ENCODE measurements at places on chromosomes 6 and 20.

- no peak for DNase-seq
These were observed 135.9 kb downstream of the OLIG3 start for GRCh38 chr6:137358273-137358672.

GRCh38 chr6:68533339-68533795 lies 101.7 kb upstream of the ADGRB3 start:
- DNase-seq, result no peak

DNA sequence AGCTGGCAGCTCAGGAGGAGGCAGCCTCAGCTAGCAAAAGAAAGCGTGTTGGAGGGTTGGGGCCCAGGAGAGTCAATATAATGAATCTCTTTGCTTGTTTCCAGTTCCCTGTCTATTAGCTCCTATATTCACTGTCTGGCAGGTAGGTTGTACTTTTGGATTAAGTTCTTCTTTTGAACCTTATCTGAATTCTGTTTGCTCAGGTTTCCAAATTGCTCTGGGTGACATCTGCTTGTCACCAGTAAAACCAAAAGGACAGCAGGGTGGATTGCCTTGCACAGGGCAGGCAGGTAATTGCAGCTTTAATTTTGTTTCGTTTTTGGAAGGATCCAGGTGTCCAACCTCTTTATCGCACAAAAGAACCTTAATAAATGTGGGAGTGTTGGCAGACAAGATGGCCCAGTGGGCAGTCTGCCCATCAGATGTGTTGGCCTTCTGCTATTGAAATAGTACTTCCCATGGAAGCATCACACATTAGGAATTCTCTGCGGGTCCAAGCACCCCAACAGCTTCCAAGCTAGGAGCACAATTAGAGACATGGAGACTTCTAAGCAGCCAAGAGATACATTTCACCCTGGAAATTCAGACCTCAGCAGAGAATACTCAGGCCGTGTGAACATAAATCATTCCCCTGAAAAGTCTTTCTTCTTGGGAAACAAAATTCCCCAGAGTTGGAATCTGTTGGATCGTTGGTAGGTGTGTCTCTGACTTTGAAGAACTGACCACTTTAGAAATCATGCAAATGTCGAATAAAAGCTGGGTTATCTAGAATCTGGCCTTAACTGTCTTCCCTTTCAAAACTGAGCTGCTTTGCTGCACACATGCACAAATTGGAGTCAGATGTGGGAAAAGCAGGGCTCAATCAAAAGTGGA lies 286.9 kb upstream of the BMP2 start:
- DNase-seq, result no peak

DNA sequence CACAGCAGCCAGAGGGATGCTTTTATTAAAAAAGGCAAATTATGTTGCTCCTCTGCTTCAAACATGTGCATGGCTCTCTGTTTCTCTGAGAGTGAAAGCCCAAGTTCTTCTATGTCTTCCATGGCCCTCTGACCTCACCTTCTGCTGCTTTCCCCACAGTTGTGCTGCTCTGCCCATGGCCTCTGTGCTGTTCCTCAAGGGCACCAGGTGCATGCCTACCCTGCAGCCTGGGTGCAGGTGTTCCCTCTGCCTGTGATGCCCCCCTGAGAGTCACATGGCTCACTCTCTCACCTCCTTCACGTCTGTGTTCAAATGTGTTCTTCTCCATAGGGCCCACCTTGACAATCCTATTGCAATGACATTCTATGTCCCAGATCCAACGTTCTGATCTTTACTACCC lies 477.0 kb upstream of the CHD6 start:
- no peak for DNase-seq

- no peak for DNase-seq
These were observed 263.5 kb downstream of the TFAP2A start for GRCh38 chr6:10151144-10151915.

DNA sequence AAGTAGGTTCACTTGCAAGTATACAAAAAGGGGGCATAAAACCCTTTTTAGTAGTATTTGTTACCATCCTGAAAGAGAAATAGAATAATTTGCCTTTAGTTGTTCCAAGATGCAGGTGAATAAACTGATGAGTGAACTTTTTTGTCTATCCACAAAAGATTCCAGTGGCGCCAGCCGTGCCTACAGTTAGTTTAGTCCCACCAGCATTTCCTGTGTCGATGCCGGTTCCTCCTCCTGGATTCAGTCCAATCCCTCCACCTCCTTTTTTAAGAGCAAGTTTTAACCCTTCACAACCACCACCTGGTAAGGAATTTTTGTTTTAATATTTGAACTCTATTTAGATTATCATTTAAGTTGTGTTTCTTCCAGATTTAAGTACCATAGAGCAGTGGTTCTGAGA lies 90.9 kb downstream of the SCAF8 start:
- peak; percentile 45 for DNase-seq

- no peak for DNase-seq
These were observed 77.8 kb downstream of the BACH2 start for GRCh38 chr6:90218959-90219208.

DNA sequence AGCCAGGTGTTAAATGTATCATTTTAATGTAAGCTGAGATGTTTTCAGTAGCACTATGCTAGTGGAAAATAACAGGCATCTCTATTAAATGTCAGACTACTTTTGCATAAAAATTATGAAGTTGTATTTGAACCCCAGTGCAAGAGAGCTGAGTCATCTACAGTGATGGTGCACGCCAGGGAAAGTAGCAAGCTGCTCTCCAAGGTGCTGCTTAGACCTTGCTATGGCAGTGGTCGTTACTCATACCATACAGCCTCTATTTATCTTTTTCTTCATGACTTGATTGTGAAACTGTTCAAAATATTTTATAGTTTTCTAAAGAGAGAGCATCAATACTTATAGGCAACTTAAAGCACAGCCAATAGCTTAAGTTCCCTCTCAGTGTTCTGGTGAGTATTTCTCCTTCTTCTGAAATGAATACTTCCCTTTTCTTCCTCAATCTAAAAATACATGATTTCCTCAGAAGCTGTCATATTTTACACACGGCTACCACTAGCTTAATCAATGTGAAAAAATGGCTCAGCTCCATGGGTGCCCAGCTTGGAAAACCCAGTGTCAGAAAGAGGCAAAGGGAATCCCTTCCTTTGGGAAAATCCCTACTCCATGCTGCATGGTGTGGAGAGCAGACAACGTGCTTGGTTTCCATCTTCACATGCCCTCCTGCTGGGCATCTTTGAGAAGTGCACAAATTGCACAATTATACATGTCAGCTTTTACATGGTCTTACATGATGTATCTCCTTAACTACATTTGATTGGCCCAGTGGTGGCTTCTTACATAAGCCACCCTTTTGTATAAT lies 105.6 kb downstream of the ELOVL4 start:
- DNase-seq, result peak; percentile 34

DNA sequence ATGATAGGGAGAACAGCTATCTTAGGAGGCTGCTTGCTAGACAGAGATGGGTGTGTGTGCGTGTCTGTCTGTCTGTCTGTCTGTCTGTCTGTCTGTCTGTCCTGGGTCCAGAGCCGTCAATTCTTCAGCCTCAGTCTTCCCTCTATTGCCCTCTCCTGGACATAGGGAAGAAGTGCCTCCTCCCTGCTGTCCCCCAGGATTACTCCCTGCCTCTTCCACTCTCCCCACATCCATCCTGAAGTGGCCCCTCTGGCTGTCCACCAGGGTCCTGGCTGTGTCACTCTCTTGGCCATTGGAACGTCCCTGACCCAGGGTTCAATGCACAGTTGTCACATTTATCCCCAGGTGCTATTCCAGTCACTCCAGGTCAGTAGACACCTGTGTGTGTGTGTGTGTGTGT lies 10.2 kb downstream of the TREML2 start:
- no peak for DNase-seq

- peak; percentile 90 for DNase-seq
These were observed at the start of gene OCSTAMP for GRCh38 chr20:46550461-46550860. TSS of gene OCSTAMP (minus strand) at chr20:46550654. CDS start at chr20:46550560, 94 bp downstream.

- DNase-seq, result no peak
These were observed 19.1 kb upstream of the ZC3H12D start for GRCh38 chr6:149503872-149504271.

DNA sequence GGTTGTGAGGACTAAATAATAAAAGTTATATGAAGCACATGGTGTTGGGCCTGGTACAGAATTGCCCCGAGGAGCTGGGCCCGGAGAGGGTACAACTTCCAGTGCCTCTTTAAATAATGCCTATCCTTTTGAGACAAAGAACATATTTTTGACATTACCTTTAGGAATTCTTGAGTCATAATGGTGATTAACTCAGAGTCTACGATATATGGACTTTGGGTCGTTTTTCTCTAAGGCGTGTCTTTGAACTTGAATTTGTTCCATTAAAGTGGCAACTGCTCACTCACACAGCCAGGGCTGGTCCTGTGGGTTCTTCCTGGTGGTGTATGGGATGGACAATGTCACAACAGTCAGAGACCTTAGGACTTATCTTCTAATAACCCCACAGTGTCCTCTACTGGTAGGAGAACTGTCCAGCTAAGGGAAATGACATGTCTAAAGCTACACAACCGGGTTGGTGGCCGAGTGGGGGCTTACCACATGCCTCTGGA lies 106.5 kb downstream of the CDC5L start:
- no peak for DNase-seq

DNA sequence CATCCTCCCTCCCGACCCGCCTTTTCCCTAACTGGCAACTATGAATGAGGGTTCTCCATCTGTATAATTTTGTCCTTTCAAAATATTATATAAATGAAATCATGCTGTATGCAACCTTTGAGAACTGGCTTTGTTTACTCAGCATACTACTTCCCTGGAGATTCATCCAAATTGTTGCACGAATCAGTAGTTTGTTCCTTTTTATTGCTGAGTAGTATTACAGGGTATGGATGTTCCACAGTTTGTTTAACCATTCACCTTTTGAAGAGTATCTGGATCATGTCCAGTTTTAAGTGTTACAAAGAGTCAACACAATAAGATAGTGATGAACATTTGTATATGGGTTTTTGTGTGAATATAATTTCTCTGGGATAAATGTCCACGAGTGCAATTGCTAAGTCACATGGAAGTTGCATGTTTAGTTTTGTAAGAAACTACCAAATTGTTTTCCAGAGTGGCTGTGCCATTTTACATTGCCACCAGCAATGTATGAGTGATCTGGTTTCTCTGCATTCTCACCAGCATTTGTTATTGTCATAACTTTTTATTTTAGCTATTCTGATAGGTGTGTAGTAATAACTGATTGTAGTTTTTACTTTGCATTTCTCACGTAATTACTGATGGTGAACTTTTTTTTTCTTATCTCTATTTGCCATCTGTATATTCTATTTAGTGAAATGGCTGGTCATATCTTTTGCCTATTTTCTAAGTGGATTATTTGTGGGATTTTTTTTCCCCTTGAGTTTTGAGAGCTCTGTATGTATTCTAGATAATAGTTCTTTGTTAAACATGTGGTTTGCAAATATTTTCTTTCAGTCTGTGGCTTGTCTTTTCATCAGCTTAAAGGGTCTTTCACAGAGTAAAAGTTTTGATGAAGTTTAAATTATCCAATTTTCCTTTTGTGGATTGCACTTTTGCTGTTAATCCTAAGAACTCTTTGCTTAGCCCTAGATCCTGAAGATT lies 14.4 kb upstream of the RNF24 start:
- DNase-seq, result no peak

- no peak for DNase-seq
These were observed 103.9 kb upstream of the EMILIN3 start for GRCh38 chr20:41470362-41471095.
